Stimulated activated CD4-positive, alpha-beta T cell treated with anti-CD3 and anti-CD28 coated beads, Interleukin-2, amount 100 ng/mL, for 48 hours (primary cell): ENCODE measurements at places on chromosomes 12 and 14.

DNA sequence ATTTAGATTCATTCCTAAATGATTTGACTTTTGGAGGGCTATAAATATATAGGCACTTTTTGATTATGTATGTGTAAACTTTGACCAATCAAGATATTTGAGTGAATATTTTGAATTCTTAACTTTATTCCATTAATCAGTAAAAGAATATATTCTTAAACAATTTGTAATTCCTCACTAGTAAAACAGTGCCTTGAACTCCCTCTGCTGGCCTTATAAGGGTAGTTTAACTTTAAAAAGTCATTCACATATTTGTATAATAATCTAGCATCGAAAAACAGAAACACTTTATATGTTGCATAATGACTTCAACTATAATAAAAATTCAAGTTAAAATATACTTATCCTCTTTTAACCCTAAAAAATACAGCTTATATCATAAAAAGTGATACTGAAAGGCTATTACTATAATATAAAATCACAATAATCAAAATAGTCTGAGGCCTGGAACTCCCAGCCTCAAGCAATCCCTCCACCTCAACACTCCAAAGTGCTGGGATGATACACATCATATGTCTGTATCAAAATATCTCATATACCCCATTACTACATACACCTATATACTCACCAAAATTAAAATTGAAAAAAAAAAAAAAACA, 31.2 kb downstream of the CCDC59 start:
- no peak for DNase-seq

- DNase-seq: no peak
Measured at GRCh38 chr12:110223777-110224378, 57.2 kb upstream of the ATP2A2 start.

- no peak for DNase-seq
Measured at GRCh38 chr14:58249611-58250010, 5.0 kb downstream of the PSMA3 start.

GRCh38 chr12:18926188-18926587, 188.3 kb downstream of the CAPZA3 start:
- no peak for DNase-seq

GRCh38 chr12:49675137-49675536, 32.1 kb downstream of the FMNL3 start:
- no peak for DNase-seq

DNA sequence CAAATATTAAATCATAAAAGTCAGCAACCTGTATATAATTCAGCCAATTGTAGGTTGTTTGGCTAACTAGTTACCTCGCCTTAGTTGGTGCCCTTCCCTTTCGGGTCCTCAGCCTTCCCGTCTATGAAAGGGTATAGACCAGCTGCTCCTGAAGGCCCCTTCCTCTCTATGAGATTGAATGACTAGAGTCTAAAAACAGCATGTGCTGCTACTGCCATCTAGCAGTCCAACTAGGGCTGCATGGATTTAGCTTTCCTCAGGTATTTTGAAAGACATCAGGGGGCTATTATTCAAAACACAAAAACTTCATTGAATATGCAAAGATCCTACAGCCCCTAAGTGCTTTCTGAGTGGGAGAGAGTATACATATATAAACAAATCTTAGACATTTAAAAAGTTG, 37.0 kb upstream of the TMEM263 start:
- no peak for DNase-seq

GRCh38 chr12:1277905-1278304, 286.9 kb downstream of the ERC1 start:
- DNase-seq: no peak

- DNase-seq: no peak
Measured at GRCh38 chr14:102046337-102047278, 40.2 kb downstream of the HSP90AA1 start.

DNA sequence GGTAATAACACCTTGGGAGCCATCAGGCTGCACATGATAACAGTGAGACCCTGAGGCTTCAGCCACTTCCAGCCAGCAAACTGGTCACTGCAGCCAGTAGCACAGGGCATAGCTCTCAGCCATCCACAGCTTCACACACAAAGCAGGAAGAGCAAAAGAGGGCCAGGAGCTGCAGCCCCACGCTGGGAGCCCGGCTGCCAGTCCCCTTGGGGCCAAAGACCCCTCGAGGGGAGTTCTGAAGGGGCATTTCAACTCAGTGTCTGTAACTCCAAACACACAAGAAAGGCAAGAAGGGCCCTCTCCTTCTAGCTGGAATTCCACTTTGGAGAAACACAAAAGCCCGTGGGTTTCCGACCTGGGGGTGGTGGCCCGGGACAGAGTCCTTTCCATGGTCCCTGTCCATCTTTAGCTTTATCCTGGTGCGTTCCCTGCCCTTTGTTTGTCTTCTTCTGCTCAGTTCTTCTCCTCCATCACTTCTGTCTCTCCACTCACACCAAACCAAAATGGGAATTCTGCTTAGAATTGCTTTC, 151.8 kb upstream of the FKBP4 start:
- DNase-seq: no peak

DNA sequence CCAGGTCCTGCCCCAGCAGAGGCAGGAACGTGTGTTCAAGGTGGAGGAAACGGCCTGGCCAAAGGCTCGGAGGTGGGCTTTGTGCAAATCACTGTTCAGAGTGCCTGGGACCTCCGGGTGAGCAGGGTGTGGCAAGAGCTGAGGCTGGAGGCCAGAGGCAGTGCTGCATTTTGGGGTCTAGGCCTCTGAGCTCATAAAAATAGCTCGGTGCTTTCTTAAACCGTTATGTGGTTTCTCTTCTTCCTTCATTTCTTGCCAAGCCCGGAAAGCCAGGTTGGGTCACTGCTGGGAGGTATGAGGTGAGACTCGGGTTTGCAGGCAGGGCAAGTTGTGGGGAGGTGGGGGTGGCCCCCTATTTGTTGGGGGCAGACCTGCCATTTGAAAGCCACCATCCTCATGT, 178.8 kb upstream of the MYL2 start:
- DNase-seq: no peak

GRCh38 chr12:1842905-1843640, 22.7 kb downstream of the LRTM2 start:
- no peak for DNase-seq

DNA sequence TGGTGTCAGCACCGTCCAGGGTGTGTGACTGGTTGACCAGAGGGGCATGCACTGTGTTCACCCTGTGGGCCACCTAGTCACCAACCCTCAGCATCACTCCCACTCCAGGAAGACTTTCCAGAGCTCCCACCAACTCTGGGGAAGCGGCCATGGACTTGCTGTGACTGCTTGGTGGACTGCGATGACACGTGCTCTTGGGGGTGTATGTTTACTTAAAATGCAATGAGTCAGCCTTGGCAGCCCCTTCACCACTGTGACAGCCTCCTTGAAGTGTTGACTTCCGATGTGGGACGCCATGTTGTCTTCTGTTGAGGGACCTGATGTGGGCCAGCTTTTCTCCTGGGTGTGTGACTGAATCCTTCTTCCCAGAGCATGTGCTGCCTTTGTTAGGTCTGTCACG, 151.1 kb upstream of the RTL1 start:
- DNase-seq: no peak

- DNase-seq: no peak
Measured at GRCh38 chr14:93847473-93847872, 59.2 kb upstream of the PRIMA1 start.
